T follicular helper cell (primary cell): ENCODE measurements at places on chromosomes 11 and 22.
A peak's percentile ranks its signal among the peaks of the same experiment; 100 is the strongest.

GRCh38 chr11:61480994-61481335 is 27.6 kb upstream of the LRRC10B start:
- DNase-seq = no peak

DNA sequence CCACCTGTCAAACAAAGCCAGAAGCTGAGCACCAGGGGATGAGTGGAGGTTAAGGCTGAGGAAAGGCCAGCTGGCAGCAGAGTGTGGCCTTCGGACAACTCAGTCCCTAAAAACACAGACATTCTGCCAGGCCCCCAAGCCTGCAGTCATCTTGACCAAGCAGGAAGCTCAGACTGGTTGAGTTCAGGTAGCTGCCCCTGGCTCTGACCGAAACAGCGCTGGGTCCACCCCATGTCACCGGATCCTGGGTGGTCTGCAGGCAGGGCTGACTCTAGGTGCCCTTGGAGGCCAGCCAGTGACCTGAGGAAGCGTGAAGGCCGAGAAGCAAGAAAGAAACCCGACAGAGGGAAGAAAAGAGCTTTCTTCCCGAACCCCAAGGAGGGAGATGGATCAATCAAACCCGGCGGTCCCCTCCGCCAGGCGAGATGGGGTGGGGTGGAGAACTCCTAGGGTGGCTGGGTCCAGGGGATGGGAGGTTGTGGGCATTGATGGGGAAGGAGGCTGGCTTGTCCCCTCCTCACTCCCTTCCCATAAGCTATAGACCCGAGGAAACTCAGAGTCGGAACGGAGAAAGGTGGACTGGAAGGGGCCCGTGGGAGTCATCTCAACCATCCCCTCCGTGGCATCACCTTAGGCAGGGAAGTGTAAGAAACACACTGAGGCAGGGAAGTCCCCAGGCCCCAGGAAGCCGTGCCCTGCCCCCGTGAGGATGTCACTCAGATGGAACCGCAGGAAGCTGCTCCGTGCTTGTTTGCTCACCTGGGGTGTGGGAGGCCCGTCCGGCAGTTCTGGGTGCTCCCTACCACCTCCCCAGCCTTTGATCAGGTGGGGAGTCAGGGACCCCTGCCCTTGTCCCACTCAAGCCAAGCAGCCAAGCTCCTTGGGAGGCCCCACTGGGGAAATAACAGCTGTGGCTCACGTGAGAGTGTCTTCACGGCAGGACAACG is 11.7 kb downstream of the CXCR5 start:
- DNase-seq = peak; percentile 75

GRCh38 chr22:27252282-27253049 is 549.1 kb downstream of the MN1 start:
- DNase-seq = no peak

GRCh38 chr11:75633409-75634066 is 35.3 kb downstream of the MAP6 start:
- no peak for DNase-seq

- no peak for DNase-seq
Measured at GRCh38 chr11:12319461-12319951, 57.9 kb upstream of the PARVA start.

GRCh38 chr22:42419243-42419881 is 12.8 kb downstream of the NFAM1 start:
- no peak for DNase-seq

DNA sequence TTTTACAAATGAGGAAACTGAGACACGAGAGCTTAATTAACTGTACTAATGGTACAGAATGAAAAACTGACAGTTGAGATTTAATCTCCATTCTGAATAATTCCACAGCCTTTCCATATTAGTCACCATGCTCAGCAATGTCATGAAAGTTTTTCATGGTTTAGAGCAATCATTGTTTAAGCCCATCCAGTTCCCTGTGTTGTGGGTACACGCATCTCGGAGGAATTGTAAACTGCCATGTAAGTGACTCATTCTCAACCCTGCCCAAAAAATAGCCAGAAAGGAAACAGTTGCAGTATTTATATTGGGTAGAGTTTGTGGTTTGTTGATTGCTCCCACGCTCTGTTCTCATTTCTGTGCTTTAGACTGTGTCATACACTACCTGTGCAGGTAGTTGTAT is 1790.8 kb downstream of the LRRC4C start:
- DNase-seq = no peak

- DNase-seq = no peak
Measured at GRCh38 chr11:100419518-100419917, 267.6 kb upstream of the ARHGAP42 start.

DNA sequence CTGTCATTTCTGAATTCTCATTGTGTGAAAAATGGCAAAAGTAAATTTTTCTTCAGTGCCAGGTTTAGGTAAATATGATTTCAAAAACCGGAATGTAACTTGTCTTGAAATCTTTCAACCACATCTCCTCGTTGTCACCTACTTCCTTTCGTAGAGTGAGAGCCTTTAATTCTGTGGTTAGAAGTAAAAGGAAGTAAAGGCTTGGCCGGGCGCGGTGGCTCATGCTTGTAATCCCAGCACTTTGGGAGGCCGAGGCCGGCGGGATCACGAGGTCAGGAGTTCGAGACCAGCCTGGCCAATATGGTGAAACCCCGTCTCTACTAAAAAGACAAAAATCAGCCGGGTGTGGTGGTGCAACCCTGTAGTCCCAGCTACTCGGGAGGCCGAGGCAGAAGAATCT is 29.8 kb downstream of the SGSM3 start:
- DNase-seq = peak; percentile 17

DNA sequence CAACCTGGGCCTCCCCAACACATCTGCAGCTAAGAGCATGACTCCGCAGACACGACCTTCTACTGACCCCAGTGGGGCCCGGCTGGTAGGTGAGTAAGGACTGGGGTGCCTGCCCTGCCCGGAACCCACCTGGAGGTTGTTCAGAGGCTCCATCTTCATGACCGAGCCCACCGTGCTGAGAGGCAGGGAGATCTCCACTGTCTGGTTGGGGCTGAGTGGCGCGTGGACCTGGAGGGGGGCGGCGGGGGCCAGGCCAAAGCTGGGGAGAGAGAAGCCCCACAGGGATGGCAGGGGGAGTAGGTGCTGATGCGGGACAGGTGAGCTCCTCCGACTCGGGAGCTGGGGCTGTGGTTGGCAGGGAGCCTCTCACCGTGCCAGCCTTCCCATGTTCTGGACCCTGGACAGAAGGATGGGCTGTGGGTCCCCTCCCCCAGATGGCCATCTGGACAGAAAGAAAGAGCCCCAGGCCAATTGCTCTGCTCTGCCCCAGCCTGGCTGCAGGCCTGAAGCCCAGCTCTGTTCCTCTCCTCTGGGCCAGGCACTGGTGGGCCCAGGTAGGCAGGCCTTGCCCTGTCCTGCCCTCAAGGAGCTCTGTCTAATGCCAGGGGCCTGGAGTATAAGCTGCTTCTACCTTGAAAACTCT is 16.3 kb upstream of the RASL10A start:
- DNase-seq = no peak

- DNase-seq = peak; percentile 76
Measured at GRCh38 chr11:47715082-47715669, at the start of gene AGBL2. TSS of gene AGBL2 (minus strand) at chr11:47715369. CDS start at chr11:47714650, 719 bp downstream.
